ENCODE measurements at places on chromosomes 2 and 18. TPM values are rescaled to one million over a fixed set of nuclear protein-coding genes. Genes with fewer than 3 reads are reported as not detected.

DNA sequence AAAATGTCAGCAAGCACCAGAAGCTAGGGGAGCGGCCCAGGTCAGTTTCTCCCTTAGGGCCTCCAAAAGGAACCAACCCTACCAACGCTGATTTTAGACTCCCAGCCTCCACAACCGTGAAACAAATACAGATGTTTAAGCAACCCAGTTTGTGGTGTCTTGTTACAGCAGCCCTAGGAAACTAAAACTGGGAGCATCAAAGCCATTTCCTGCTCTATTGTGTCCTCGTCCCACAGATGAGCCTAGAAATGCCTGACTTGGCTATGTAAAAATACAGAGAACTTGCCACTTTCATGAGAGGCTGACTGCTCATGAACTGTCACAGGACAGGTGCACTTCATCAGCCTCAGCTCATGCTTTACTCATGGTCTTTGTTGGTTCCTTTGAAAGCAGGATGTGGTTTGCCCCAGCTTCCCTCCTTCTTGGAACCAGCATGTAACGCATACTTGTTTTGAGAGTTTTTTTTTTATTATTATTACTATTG, 97.6 kb upstream of the SLC39A10 start:
- peaks cover 5% of the 10 kb centered on the region for H3K36me3 ChIP-seq
- H3K27ac ChIP-seq, result peak overlapping the region; percentile 97
- H3K4me3 ChIP-seq, result peak overlapping the region; percentile 81
- no peaks in the 10 kb centered on the region for H3K27me3 ChIP-seq
- H3K4me1 ChIP-seq, result peaks cover 51% of the 10 kb centered on the region

The NDC80 gene
- 42.4 TPM for total RNA-seq

DNA sequence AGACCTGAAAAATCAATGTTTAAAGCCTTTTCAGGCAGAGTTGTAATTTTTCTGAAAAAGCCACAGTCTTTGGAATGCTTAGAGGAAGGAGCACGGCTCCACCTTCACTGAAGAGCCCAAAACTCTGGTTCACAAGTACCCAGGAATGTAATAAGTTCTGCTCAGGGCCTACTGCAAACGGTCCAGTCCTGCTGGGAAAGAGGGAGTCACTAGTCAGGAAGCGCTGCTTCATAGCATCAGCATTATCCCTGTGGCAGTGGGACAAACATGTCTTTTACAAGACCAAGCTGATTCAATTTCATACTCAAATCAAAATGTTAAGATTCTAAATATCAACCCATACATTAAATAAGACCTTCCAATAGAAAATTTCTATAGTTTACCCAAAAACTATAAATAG, 152.9 kb upstream of the PGAP1 start:
- no peak for DNase-seq
- H3K27me3 ChIP-seq, result no peaks in the 10 kb centered on the region
- H3K36me3 ChIP-seq, result peaks cover 80% of the 10 kb centered on the region
- peaks cover 4% of the 10 kb centered on the region for H3K4me1 ChIP-seq

- DNase-seq, result no peak
- no peak overlapping the region for H3K4me3 ChIP-seq
- no peaks in the 10 kb centered on the region for H3K27me3 ChIP-seq
- no peaks in the 10 kb centered on the region for H3K4me1 ChIP-seq
- H3K36me3 ChIP-seq, result no peaks in the 10 kb centered on the region
- no peak overlapping the region for H3K27ac ChIP-seq
Measured at GRCh38 chr2:233793465-233794127, 15.5 kb downstream of the MROH2A start.

The LOXHD1 gene
- total RNA-seq, result not detected

The SNED1 gene
- 1.9 TPM for total RNA-seq

GRCh38 chr2:75134860-75135259, 64.5 kb downstream of the TACR1 start:
- peaks cover 3% of the 10 kb centered on the region for H3K27me3 ChIP-seq
- H3K36me3 ChIP-seq, result no peaks in the 10 kb centered on the region
- no peak overlapping the region for H3K27ac ChIP-seq
- no peaks in the 10 kb centered on the region for H3K4me1 ChIP-seq
- DNase-seq, result no peak

DNA sequence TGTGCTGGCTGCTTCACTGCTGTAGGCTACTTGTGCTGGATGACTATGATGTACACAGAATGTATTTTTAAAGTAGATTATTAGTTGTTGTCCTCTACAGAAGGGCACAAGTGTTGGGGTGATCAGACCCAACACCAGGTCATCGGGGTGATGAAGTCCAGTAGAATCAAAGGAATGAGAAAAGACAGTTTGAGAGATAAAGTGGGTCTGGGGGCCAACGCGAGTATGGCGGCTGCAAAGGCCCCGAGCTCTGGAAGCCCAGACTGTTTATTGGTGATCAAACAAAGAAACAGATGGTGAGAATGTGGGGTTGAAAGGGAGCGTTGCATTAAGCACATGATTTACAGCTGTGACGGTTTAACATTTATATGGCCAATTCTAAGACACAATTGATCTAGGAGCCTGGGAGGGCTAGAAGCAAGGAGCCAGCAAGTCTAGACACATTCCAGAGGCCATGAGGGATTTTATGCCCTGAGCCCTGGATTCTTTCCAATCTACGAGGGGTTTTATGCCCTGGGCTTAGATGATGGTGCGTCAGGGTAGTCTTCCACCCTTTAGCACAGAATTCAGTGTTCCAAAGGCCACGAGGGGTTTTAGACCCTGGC, 153.5 kb downstream of the AGPS start:
- H3K36me3 ChIP-seq, result peaks cover 12% of the 10 kb centered on the region
- no peak overlapping the region for H3K4me3 ChIP-seq
- H3K27me3 ChIP-seq, result no peaks in the 10 kb centered on the region

The MFSD6 gene
- total RNA-seq, result 44.6 TPM

DNA sequence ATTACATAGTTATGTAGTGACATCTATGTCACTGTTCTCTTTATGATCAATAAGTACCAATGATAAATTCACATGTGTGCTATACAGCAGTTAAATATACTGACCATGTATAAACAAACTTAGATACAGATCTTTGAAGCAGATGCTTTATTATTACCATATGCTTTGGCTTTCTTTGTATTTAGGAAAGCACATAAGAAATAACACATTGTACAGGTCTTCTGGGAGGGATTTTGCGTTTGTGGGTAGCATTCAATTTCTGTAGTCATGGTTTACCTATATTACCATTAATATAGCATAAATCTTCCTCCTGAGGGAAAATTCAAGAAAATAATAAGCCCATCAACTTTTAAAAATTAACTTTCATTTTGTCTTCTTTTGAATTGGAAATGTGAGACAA, 1.6 kb upstream of the PDE1A start:
- H3K4me3 ChIP-seq, result no peak overlapping the region
- H3K36me3 ChIP-seq, result no peaks in the 10 kb centered on the region
- H3K4me1 ChIP-seq, result no peaks in the 10 kb centered on the region
- H3K27me3 ChIP-seq, result no peaks in the 10 kb centered on the region

- no peak overlapping the region for H3K4me3 ChIP-seq
- no peaks in the 10 kb centered on the region for H3K4me1 ChIP-seq
- DNase-seq, result peak; percentile 21
- no peak overlapping the region for H3K27ac ChIP-seq
- no peaks in the 10 kb centered on the region for H3K36me3 ChIP-seq
Measured at GRCh38 chr18:32237049-32237448, 47.2 kb downstream of the MEP1B start.

- H3K4me1 ChIP-seq, result no peaks in the 10 kb centered on the region
- DNase-seq, result no peak
- peaks cover 28% of the 10 kb centered on the region for H3K27me3 ChIP-seq
- no peaks in the 10 kb centered on the region for H3K36me3 ChIP-seq
- no peak overlapping the region for H3K4me3 ChIP-seq
Measured at GRCh38 chr2:190079160-190079559, 16.6 kb upstream of the MSTN start.

- no peak overlapping the region for H3K4me3 ChIP-seq
- H3K36me3 ChIP-seq, result peaks cover 17% of the 10 kb centered on the region
- no peaks in the 10 kb centered on the region for H3K27me3 ChIP-seq
- H3K27ac ChIP-seq, result no peak overlapping the region
- H3K4me1 ChIP-seq, result peaks cover 30% of the 10 kb centered on the region
- DNase-seq, result no peak
Measured at GRCh38 chr2:97969081-97970067, 26.4 kb downstream of the TMEM131 start.

The GKN1 gene
- not detected for total RNA-seq

- H3K36me3 ChIP-seq, result no peaks in the 10 kb centered on the region
- no peaks in the 10 kb centered on the region for H3K27me3 ChIP-seq
- H3K4me3 ChIP-seq, result no peak overlapping the region
- DNase-seq, result no peak
Measured at GRCh38 chr2:197372592-197372991, 62.0 kb upstream of the ANKRD44 start.

The REG3A gene
- not detected for total RNA-seq

- H3K27me3 ChIP-seq, result no peaks in the 10 kb centered on the region
- no peak for DNase-seq
- no peak overlapping the region for H3K27ac ChIP-seq
- H3K36me3 ChIP-seq, result peaks cover 10% of the 10 kb centered on the region
- peaks cover 19% of the 10 kb centered on the region for H3K4me1 ChIP-seq
Measured at GRCh38 chr2:196801674-196802261, 2.3 kb upstream of the GTF3C3 start.

- H3K4me3 ChIP-seq, result peak overlapping the region; percentile 77
- peak overlapping the region; percentile 91 for H3K27ac ChIP-seq
- no peaks in the 10 kb centered on the region for H3K27me3 ChIP-seq
- peaks cover 43% of the 10 kb centered on the region for H3K4me1 ChIP-seq
Measured at GRCh38 chr2:239216614-239217273, 184.1 kb downstream of the HDAC4 start.

DNA sequence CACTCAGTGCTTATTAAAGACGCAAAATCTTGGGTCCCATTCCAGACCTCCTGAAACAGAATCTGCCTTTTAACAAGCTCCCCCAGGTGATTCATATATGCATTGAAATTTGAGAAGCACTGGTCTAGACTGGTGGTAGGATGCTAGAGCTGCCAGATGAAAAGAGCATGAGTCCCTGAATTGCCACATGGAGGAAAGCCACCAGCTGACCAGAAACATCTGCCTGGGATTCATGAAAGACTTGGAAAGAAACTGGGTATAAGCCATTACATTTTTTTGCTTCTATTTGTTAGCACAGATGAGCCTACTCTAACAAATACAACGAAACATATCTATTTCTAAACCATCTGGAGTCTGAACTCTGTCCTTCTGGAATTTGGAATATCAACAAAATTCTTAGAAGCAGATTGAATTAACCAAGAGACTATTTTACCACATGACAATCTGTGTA, 228.9 kb downstream of the RBM43 start:
- H3K4me1 ChIP-seq, result peaks cover 6% of the 10 kb centered on the region
- H3K4me3 ChIP-seq, result no peak overlapping the region
- DNase-seq, result no peak
- H3K27ac ChIP-seq, result no peak overlapping the region

- H3K4me3 ChIP-seq, result no peak overlapping the region
- no peaks in the 10 kb centered on the region for H3K4me1 ChIP-seq
- H3K27ac ChIP-seq, result no peak overlapping the region
- DNase-seq, result no peak
Measured at GRCh38 chr18:10202845-10203321, 251.6 kb upstream of the APCDD1 start.

The FOXI3 gene
- total RNA-seq, result not detected

- H3K4me1 ChIP-seq, result no peaks in the 10 kb centered on the region
- no peaks in the 10 kb centered on the region for H3K36me3 ChIP-seq
- H3K27ac ChIP-seq, result no peak overlapping the region
- no peak for DNase-seq
- H3K4me3 ChIP-seq, result no peak overlapping the region
Measured at GRCh38 chr2:126343136-126343535, 312.8 kb upstream of the GYPC start.

DNA sequence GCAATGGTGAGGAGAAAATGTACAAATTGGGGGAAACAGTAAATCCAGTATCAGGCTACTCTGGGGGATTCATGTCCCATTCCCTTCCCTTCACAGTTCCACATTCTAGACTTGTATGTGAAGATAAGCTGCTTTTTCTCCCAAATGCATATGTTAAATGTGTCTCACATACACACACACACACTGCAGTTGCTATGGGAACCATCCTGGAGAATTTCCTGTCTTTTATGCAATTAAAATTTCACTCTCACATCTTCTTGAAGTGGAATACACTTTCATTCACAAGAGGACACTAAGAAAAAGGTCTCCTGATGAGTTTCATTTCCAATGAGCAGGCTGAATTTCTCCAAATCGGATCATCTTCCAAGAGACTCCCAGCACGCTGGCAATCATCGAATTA, 366.0 kb downstream of the LRATD1 start:
- peaks cover 2% of the 10 kb centered on the region for H3K27me3 ChIP-seq
- no peaks in the 10 kb centered on the region for H3K4me1 ChIP-seq
- H3K27ac ChIP-seq, result no peak overlapping the region
- H3K4me3 ChIP-seq, result no peak overlapping the region

- no peak overlapping the region for H3K27ac ChIP-seq
- DNase-seq, result no peak
- no peaks in the 10 kb centered on the region for H3K36me3 ChIP-seq
- no peak overlapping the region for H3K4me3 ChIP-seq
- H3K4me1 ChIP-seq, result peaks cover 2% of the 10 kb centered on the region
- no peaks in the 10 kb centered on the region for H3K27me3 ChIP-seq
Measured at GRCh38 chr18:72555101-72555500, 11.0 kb upstream of the CBLN2 start.

DNA sequence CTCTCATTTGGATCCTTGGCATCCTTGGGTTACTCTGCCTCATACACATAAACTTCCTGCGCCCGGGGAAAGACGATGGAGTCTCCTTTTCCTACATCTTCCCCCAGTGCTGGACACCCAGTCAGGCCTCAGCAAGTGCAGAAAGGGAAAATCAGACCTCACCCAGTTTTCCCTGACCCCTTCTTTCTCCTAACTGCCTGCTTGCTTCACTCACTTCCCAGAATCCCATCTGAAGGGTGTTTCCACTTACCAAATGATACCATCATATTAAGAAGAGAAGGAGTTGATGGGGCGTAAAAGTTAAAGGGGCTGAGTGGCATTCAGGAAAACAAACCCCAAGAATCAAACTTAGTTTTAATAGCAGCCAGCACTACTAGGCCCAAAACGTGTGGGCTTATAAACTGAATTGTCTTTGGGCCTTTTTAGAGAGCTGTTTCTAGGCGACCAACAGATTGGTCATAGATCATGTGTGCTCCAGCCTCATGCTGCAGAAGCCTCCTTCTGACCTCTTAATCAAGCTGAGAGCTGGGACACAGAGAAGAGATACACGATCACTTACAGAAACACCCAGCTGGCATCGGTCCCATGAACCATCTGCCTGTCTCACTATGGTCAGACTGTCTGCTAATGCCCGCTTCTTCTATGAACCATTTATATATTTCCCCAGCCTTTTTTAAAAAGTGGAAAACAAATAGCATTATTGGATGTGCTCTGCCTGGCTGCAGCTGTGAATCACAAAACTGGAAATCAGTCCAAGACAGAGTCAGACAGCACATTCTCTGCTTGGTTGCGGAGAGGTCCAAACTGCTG, 165.7 kb upstream of the SLC14A2 start:
- H3K27me3 ChIP-seq, result no peaks in the 10 kb centered on the region
- no peaks in the 10 kb centered on the region for H3K4me1 ChIP-seq
- H3K27ac ChIP-seq, result no peak overlapping the region

The SP5 gene
- 0.09 TPM for total RNA-seq

- DNase-seq, result no peak
- no peak overlapping the region for H3K27ac ChIP-seq
- no peaks in the 10 kb centered on the region for H3K27me3 ChIP-seq
- H3K36me3 ChIP-seq, result peaks cover 16% of the 10 kb centered on the region
- no peak overlapping the region for H3K4me3 ChIP-seq
Measured at GRCh38 chr2:46557788-46558187, 78.4 kb downstream of the TMEM247 start.

- no peaks in the 10 kb centered on the region for H3K4me1 ChIP-seq
- no peak for DNase-seq
- no peaks in the 10 kb centered on the region for H3K36me3 ChIP-seq
- H3K27me3 ChIP-seq, result peaks cover 2% of the 10 kb centered on the region
- H3K27ac ChIP-seq, result no peak overlapping the region
Measured at GRCh38 chr2:108905906-108906305, 83.1 kb downstream of the EDAR start.
